A549 treated with GW870086 at 1 μM for 4 hours (cell line): ENCODE measurements at places on chromosomes 6 and 20. TPM values are rescaled to one million over a fixed set of nuclear protein-coding genes. Genes with fewer than 3 reads are reported as not detected.

ZC3H12D gene
- total RNA-seq, result 0.02 to 0.10 TPM (median 0.07 TPM) in 5 replicates

TREM2 gene
- total RNA-seq, result not detected in 5 replicates

PLA2G7 gene
- total RNA-seq, result not detected in 5 replicates

SIGLEC1 gene
- 0.02 to 0.03 TPM in 2 of 5 replicates, not detected in the others for total RNA-seq

ACSS1 gene
- total RNA-seq, result 10.3 to 14.6 TPM (median 14.0 TPM) in 5 replicates

PGC gene
- total RNA-seq, result not detected in 5 replicates

SULF2 gene
- total RNA-seq, result 20.4 to 26.3 TPM (median 22.8 TPM) in 5 replicates

OOEP gene
- total RNA-seq, result not detected in 5 replicates

GTSF1L gene
- total RNA-seq, result not detected in 5 replicates
